ENCODE measurements at places on chromosomes 12 and 14. TPM values are rescaled to one million over a fixed set of nuclear protein-coding genes. Genes with fewer than 3 reads are reported as not detected.
A peak's percentile ranks its signal among the peaks of the same experiment; 100 is the strongest.

DNA sequence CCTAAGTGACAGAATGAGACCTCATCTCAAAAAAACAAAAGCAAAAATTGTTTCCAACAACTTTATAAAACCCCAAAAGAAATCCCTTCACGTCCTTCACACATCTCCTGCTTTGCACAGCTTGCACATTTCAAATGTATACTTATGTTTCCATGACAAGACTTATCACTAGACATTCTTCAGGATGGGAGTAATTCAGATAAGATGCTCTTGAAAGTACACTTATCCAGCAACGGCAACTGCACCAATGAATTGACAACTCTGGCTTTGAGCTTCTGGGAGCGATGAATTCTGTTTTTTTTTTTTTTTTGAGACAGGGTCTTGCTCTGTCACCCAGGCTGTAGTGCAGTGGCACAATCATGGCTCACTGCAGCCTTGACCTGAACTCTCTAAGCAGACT, 30.8 kb upstream of the AKAP5 start:
- no peak for DNase-seq

- DNase-seq, result no peak
Observed at GRCh38 chr12:68529466-68529865, 81.2 kb upstream of the RAP1B start.

GRCh38 chr14:38850664-38851063, 252.4 kb downstream of the SEC23A start:
- no peak for DNase-seq

DNA sequence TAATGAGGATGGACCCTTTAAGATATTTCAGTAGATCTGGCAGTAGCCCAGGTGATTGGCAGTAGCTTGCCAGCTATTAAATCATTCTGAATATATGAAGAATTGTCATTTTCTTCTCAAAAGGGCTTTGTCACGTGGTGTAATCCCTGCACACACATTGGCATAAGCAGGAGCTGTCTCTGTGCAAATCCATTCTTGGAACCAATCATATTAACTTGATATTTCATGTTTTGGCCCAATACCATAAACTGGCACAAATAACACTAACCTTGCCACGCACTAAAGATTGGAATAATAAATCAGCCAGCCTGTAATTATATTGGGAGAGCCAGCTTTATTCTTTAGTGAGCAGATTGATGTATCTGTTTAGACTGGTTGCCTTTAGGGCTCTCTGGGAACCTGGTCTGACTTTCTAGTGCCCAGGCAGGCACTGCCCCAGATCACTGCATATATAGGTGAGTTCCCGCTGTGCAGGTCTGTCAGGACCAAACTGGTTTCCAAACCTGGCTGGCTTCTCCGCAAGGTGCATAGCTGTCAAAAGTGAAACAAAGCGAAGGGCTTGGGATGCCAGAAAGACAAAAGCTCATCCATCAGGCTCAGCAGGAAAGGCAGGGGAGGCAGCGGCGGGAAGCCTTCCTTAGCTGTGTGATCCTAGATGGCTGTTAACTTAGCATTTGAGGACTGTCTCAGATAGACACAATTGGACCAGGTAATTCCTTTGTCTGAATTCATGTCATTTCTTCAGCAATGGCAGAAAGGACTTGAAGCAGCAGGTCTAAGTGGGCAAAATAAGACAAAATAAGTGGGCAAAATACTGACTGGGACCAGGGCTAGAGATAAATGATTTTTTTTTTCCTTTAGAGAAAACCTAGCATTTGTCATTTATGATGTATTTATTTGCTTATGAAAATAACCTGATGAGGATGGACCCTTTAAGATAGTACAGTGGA, 128.8 kb upstream of the DYRK2 start:
- no peak for DNase-seq

DNA sequence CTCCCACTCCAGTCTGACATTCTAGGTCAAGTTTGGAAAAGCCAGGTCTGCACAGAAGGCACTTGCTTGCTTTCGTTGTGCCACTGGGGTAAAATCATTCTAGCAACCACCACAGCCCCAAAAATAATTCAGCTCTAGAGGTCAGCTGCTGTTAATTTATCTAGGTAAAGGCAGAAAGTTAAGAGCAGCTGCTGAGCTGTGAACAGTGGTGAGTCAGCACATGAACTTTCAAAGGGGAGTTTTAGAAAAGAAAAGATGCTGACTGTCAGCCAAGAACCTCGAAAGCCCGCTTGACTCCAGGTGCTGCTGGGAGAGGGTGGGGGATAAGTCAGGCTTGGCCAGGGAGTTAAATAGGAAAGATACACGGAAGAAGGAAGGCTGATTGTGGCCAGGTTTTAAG, 12.7 kb downstream of the CCDC197 start:
- no peak for DNase-seq

GRCh38 chr14:30925254-30925653, 50.9 kb downstream of the COCH start:
- DNase-seq, result no peak

- no peak for DNase-seq
Observed at GRCh38 chr12:59166457-59166856, 246.2 kb upstream of the LRIG3 start.

DNA sequence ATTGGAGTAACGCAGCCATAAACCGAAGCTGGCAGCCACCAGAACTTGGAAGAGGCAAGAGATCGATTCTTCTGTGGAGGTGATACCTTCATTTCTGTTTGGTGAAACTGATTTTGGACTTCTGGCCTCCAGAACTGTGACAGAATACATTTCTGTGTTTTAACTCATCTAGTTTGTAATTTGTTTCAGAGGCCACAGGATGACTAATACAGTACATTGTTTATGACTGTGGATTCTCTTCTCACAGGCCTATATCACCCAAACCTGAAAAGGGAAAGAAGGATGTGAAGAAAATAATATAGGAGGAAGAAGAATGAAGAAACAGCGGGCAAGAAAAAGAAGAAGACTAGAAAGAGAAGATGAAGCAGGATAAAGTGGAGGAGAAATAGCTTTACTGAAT, 263.8 kb upstream of the DIO2 start:
- no peak for DNase-seq

- peak; percentile 56 for DNase-seq
Observed at GRCh38 chr12:27185234-27186021, 58.7 kb upstream of the STK38L start.

DNA sequence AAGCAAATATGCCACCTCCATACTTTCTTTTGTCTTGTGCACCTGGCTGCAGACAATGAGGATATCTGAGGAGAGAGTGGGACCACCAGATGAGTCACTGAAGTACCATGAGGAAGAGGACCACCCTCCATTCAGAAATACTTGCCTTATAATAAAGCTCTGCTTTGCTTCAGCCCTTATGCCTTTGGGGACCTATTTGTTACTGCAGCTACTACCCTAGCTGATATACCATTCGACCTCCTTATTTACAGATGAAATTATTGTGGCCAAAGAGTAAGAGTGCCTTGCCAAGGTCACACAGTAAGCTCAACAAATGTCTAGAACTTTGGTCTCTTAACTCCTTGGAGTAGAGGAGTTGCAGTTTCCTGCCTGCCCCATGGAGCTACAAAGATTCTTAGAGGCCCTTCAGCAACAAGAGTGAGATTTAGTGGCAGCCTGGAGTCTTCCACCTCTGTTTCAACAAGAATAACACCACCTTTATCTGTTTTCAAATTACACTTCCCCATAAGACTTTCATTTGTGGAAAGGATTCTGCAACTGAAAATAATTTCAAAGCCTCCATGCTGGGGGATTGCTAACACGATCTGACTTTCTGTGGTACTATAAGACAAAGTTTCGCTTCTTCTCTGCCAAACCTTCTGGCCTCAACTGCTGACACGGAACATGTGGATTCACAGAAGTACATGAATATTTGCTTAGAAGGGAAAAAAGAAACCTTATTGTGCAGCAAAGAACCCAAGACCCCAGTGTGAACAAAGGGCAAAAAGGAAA, 3.6 kb downstream of the CMKLR1 start:
- no peak for DNase-seq

DNA sequence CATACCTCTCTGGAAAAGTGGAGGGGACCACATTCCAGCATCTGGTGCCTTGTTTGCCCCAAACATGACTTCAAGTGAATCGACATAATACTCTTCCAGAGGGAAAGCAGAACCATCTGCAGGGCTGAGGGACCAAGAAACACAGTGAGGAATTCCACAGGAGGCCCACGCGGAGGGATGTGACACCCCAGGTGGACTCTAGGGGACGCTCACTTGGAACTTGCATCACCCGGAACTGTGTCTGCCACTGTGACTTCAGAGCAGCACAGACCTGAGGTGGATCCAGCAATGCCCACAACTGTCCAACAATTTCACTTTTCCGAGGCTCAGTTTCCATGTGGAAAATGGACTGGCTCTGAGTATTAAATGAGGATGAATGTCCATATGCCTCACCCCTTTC, 14.3 kb upstream of the CLMN start:
- DNase-seq, result no peak

DNA sequence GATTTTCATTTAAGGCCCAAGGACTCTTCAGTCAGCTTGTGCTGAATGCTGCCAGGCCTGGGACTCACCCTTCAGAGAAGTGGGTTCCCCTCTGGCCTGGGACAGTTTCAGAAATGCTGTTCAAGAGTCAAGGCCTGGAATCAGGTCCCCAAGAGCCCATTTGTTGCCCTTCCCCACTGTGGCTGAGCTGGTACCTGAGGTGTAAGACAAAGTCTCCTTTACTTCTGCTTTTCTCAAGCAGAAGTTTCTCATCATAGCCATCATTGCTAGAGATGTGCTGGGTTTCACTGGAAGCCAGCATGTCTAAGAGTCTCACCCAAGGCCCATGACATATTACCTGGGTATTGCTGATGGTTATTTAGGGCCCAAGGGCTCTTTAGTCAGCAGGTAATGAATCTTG, 8.9 kb downstream of the FANCM start:
- no peak for DNase-seq

DNA sequence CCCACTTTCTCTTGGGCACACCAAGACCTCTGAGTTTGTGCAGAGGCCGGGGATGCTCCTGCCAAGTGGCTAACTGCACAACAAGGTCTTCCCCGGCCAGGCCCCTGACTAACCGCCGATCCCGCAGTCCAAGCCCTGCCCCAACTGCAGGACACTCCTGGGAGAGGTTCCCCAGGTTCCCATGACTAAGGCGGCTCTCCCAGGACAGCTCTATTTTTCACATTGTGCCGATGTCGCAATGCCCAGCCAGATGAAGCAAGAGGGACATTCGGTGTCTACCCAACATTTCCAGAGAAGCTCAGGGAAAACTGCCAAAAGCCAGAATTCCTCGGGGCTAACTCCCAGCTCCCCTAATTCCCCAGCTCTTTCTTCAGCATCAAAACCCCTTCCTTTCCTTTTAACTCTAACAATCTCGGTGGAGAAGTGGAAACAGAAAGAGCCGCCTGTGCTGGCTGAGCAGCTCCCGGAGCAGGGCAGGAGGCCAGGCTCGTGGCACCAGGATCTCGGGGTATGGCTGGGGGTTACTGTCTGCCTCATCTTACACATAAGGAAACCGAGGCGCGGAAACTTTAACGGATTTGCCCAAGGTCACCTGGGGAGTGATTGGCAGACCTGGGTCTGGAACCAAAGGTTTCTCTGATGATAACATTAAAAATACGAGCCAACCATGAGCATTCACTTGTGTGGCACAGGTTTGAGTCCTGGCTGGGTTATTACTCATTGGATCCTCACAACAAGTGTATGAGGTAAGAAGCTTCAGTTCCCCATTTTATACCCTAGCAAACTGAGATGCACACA, 318.2 kb downstream of the BCL11B start:
- no peak for DNase-seq

GRCh38 chr14:101467181-101467926, 93.9 kb upstream of the DIO3 start:
- no peak for DNase-seq

DNA sequence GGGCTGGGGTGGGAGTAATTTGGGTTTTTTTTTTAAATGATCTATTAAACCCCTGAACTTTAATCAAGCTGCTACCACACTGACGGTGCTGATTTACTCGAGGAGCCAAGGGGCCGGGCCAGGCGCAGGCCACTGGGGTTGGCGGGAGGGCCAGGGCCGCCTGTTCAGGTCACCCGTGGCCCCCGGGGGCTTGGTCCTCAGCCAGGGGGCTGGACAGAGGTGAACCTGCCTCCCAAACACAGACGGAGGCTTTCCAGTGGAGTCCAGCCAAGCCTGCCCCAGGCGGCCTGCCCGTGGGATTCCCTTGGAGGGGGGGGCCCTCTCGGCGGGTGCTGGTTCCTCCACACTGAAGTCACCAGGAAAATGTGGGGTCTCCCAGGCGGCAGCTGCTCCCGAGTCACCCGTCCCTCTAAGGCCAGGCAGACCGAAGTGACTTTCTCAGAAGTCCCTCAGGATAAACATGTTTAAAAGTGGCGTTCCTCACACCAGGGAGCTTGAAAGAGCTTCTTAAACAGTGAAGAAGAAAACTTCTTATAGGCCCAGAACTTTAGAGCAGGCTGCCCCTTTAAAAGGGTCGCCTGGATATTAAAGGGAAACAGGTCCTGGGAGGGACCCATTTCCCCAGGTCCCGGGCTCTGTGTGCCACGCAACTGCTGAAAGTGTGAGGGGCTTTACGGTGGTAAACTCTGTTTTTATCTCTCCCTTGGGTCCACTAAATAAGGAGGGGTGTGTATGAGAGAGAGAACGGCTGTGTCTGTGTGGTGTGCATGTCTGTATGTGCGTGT, 167.2 kb upstream of the GSC start:
- DNase-seq, result no peak

- no peak for DNase-seq
Observed at GRCh38 chr14:51002406-51002999, 58.2 kb upstream of the PYGL start.

Gene KRT80
- 23.7 TPM for total RNA-seq

Gene PTPRQ
- total RNA-seq, result not detected

Gene ZDHHC22
- 0.24 TPM for total RNA-seq

Gene ADAM21
- not detected for total RNA-seq

Gene TSPAN19
- total RNA-seq, result not detected

Gene KERA
- total RNA-seq, result not detected

Gene ARHGEF25
- 7.4 TPM for total RNA-seq

Gene LIN7A
- 4.3 TPM for total RNA-seq

Gene FOXN4
- not detected for total RNA-seq

Gene SPATA7
- 9.7 TPM for total RNA-seq

All from endothelial cell of umbilical vein (primary cell).